ENCODE measurements at places on chromosomes 7 and 10.

DNA sequence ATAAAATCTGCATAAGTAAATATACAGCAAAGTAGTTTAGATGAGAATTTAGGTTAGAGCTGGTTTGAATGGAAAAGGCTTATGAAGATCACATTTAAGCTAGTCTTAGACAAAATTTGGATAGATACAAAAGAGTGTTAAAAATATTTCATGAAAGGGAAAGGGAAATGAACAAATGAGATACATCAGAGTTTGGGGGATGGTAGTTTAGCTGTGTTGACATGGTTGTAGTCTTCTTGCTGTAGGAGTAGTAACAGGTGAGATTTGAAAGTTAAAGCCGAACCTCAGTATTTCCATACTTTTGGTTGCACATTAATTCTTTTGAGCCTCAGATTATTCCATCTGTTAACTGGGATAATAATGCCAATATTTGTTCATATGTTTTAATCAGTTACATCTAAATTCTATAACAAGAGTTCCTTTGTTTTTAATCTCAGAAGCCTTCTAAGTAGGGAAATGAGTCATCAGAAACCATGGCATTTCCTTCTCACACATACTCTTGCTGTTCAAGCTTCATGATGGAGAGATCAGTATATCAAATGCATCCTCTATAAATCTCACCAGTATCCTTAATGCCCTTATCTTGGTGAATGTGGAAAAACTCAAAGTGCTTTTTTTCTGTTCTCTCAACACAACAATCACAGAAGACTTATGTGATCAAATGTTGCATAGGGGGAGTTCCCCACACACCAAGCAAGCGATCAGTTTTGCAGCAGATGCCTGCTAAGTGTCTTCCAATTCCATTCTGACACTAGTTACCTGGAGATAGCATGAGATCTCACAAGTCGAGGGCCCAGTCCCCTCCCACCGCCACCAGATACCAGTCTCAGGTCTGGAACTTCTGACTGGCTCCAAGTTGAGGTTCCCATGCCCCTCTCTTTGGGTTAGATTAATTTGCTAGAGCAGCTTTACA lies 84.7 kb downstream of the MAPK8 start:
- DNase-seq, result peak; percentile 71

- no peak for DNase-seq
Measured at GRCh38 chr7:105690325-105690945, 109.1 kb upstream of the EFCAB10 start.

DNA sequence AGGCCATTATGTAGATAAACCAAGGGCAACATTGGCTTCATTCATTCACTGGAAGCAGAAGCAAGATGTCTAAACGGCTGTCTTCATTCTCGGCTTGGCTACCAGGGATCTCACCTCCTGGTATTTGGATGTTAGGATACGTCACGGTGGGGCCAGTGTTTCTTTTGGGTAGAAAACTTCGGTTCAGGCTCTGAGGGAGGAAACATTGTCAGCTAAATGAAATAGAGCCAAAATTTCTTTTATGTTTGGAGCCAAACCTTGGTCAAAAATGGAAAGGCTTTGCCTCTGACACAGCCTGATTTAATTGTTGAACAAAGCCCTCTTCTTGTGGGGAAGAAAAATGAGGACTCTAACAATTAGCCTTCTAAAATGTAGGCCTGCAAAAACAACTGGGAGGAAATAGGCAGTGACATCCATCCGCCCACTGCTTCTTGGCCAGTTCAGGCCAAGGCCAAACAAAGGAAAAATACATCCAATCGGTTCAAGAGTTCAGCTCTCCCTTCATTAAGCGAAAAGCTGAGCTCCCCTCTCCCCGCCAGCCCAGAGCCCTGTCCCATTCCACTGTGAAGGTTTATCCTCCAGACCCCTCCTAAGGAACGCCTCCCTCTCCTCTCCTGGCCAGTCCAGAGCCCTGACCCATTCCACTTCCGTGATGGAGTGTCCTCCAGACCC lies 44.4 kb downstream of the PFKFB3 start:
- DNase-seq, result no peak

GRCh38 chr7:129865093-129865924 lies 87.5 kb downstream of the UBE2H start:
- peak; percentile 83 for DNase-seq

DNA sequence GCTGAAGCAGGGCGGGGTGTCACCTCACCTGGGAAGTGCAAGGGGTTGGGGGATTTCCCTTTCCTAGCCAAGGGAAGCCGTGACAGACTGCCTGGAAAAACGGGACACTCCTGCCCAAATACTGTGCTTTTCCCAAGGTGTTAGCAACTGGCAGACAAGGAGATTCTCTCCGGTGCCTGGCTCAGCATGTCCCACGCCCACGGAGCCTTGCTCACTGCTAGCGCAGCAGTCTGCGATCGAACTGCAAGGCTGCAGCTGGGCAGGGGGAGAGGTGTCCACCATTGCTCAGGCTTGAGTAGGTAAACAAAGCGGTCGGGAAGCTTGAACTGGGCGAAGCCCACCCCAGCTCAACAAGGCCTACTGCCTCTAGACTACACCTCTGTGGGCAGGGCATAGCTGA lies 80.9 kb upstream of the DNAJB12 start:
- no peak for DNase-seq

Measured in choroid plexus epithelial cell (primary cell).